ENCODE measurements at places on chromosomes 12 and 14. TPM values are rescaled to one million over a fixed set of nuclear protein-coding genes. Genes with fewer than 3 reads are reported as not detected.

- no peak for DNase-seq
Measured at GRCh38 chr14:97442363-97442762, 645.2 kb downstream of the VRK1 start.

- DNase-seq: no peak
Measured at GRCh38 chr14:75289840-75290388, 11.3 kb downstream of the FOS start.

- no peak for DNase-seq
Measured at GRCh38 chr12:39692258-39692853, 72.8 kb upstream of the ABCD2 start.

DNA sequence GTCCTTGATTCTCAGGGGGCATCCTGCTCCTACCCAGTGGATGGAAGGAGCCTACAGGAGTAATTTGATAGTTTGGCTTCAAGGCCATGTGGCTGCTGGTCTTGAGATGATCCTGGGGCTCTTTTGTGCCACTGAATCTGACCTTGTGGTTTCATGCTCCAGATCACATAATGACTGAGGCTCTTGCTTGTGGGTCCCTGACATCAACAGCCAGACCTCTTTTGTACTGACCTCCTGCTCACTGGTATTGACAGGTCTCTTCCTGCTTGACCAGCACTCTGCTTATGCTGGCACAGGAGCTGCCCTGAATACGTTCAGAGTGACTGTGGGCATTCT lies 23.2 kb upstream of the JPH4 start:
- no peak for DNase-seq

DNA sequence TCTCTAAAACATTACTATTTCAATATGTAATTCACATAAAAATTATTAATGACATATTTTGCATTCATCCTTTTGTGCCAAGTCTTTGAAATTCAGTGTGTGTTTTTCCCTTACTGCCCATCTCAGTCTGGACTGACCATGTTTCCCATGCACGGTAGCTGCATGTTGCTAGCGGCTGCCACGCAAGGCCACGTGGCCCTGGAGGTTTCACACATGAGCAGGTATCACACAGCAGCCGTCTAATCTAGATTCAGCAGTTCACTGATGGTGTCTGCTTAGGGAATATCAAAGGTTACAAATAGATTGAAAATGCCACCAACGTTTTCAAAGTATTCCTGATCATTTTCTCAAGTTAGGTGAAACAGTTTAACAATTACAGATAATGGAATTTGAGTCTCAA lies 234.8 kb upstream of the FKBP4 start:
- no peak for DNase-seq

DNA sequence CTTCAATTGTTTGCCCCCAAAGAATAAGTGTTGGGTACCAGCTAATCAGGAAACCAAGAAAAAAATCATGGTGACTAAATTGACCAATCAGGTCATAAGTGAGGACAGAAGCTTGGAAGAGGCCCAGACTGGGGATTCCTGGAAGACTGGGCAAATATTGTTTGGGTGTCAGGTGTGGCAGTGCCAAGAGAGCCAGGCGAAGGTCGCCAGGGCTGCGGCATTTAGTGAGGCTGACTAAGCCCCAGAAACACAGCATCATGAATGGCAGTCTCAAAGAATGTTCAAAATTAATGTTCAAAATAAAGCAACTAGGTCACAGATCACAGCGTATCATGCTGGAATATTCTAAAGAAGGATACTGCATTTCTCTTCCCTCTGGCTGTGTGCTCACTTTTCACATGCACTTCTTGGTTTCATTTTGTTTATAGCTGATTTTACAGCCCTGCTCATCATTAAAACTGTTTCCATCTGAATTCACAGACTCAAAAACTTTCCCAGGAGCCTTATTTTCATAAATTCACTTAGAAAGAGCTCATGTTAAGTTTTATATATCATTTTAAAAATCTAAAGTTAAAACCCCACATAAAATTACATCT lies 85.3 kb upstream of the OVCH1 start:
- DNase-seq: no peak

- no peak for DNase-seq
Measured at GRCh38 chr12:76152181-76152807, 67.8 kb upstream of the NAP1L1 start.

- no peak for DNase-seq
Measured at GRCh38 chr12:118025168-118025567, 8.7 kb downstream of the RFC5 start.

DNA sequence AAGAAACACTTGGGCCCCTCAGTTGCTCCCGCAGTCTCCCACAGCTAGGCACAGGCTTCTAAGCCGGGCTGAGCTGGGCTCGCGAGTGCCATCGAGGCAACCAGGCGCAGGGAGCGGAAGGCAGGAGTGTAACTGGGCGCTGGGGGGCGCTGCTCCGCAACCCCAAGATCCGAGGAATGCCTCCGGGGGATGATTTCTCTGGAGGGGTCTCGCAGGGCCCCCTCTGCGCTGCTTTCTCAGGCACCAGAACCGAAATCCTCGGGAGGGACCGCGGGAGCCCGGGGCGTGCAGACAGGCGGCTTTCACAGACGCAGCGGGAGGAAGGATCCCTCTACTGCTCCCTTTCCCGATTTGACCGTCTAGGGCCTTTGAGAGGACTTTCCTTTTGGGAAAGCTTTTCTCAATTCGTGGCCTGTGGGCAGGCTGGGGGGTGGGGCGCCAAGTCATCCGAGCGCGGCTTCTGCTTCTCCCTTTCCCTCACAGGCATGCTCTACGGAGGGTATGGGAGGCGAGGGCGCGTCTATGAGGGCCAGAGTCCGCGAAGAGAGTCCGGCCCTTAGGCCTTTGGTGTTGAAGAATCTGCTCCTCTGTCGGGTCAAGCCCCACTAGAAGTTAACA lies 4.3 kb upstream of the NKX2-1 start:
- no peak for DNase-seq

DNA sequence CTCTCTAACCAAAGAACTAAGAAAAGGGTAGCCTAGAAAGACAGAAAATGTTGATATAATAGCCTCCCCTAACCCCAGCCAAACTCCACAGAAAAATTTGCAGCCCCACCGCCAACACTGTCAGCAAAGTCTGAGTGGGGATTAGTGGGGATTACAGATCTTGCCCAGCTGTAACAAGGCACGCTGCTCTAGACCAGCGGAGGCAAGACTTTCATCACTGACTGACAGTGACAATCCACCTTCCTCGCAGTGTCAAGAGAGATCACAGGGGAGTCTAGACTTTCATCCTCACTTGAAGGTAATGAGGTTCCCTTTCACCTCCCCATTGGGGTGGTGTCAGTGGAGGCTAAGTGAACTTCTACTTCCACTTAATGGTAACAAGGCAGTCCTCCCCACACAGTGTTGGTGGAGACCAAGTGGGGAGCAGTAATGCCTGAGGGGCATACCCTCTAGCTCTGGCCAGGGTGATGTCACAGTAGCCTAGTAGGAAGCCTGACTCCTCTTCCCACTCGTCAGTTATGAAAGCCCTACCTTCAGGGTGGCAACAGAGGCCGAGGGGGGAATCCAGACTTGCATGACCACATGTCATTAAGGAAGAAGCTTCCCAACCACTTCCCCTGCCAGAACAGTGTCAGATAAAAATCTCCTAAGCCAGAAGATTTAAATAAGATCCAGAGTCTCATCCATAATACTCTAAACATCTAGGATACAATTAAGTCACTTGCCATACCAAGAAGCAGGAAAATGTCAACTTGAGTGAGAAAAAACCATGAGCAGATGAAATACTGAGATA lies 91.7 kb upstream of the RASSF8 start:
- DNase-seq: no peak

DNA sequence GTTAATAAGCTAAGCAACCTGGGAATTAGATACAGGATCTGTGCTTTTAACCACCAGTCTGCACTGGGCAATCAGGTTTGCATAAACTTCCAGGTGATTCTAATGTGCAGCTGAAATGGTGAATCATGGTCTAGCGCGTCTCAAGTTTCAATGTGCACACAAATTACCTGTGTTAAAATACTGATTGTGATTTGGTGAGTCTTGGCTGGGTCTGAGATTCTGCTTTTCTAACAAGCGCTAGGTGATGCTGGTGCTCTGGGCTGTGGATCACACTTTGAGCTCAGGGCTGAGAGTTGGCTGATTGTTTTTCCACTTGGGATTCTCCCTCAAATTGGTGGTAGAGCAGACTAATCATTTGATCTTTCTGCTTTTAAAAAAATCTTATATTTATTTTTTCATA lies 124.8 kb downstream of the C12orf75 start:
- DNase-seq: no peak

GRCh38 chr12:102197789-102198188 lies at the start of gene PMCH:
Gene PMCH, minus strand, starts transcription at chr12:102197833. Its CDS starts 63 bp downstream, at chr12:102197770.
- DNase-seq: no peak

- DNase-seq: no peak
Measured at GRCh38 chr12:102522768-102523167, 42.4 kb upstream of the IGF1 start.

- no peak for DNase-seq
Measured at GRCh38 chr12:57227315-57228115, 2.0 kb upstream of the SHMT2 start.

GRCh38 chr12:125528281-125528680 lies 463.0 kb downstream of the AACS start:
- DNase-seq: no peak

GRCh38 chr12:69966409-69966808 lies 141.4 kb downstream of the MYRFL start:
- no peak for DNase-seq

- peak; percentile 23 for DNase-seq
Measured at GRCh38 chr14:104682107-104682593, 7.3 kb upstream of the INF2 start.

- DNase-seq: no peak
Measured at GRCh38 chr12:56029166-56029519, 8.3 kb downstream of the IKZF4 start.

GRCh38 chr14:60963761-60964160 lies 17.1 kb downstream of the TRMT5 start:
- DNase-seq: no peak

- DNase-seq: no peak
Measured at GRCh38 chr12:102757882-102758226, 159.2 kb downstream of the PAH start.

GRCh38 chr12:954741-955140 lies 5.2 kb upstream of the RAD52 start:
- DNase-seq: no peak

DNA sequence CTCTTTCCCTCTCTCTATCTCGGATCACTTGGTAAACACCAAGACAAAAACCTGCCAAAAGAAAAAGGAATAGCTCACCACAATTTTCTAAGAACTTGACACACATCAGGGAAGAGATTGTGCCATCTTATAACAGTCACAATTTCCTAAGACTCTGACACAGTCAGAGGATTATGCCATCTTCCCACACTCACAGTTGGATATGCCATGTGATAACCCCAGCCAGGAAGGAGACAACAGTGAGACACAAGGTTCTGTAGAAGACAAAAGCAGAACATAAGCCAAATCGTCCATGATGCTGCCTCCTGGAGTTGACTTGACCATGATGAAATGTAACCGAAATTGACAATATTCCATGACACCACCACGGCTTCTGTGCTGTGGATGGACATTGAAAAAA lies 2.8 kb upstream of the CLEC9A start:
- no peak for DNase-seq

DNA sequence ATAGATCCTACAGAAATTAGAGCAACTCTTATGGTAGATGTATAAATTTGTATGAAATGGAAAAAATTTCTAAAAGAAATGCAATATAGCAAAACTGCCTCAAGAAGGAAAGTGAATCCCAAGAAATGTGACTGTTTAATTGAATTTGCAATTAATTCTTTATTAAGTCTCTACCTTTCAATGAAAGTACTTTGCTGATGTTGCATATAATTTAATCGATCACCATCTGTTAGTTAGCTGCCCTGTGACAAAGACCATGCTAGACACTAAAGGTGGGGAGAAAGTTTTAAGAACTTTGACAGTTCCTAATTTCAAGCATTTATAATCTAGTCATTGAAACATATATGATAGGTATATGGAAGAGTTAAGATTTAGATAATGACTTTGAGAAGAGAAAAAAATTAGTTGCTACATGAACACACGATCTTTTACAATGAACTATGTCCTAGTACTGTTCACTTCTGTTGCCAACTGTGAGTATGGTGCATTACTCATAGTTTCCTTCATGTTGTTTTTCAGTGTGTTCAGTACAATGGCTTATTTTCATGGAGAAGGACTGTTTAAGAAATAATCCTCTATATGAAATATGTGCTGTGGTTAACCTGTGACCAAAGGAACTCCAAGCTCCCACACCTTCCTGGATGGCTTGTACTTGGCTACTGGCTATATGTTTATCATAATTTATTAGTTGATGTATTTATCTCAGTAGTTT lies 128.4 kb downstream of the METTL25 start:
- DNase-seq: no peak

DNA sequence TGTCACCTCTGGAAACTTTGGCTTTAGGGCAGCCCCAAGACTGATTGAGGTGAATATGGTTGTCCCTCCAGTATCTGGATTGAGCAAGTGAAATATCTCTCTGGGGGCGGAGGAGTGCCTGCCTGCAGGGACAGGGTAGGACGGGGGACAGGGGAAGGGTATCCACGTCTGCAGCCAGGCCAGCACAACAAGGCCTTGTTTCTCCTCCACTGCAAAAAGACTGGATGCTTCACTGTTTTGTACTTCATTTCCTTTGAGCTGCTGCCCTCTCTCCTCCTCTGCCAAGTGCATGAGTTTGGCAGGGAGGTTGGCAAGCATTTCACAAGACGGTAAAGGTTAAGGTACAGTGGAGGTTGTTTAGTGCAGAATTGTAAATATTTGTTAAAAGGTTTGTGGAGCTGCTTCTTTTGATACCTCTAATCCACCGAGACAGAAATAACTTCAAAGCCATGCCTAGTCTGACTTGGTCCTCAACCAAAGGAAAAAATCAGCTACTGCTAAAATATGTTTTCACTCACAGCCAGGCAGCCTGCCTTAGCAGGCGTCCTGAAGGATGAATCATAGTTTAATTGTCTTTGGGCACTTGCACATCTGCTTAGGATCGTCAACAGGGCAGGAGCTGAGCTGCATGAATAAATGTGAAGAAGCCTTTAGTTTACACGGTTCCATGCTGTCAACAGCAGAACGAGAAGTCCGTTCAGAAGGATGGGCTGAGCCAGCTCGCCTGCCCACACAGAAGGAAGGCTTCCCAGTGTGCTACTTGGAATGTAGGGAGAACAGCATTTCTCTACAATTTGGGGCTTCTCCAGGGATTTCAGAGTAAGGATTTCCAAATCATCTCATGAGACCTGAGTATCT lies 269.7 kb downstream of the TTC6 start:
- no peak for DNase-seq

- DNase-seq: no peak
Measured at GRCh38 chr12:121717041-121717699, 4.6 kb downstream of the TMEM120B start.

GRCh38 chr12:64122995-64123394 lies 99.1 kb downstream of the KICS2 start:
- DNase-seq: no peak

- DNase-seq: no peak
Measured at GRCh38 chr12:80116735-80117134, 17.4 kb downstream of the OTOGL start.

- DNase-seq: peak; percentile 84
Measured at GRCh38 chr12:6752167-6752920, 597 bp downstream of the MLF2 start.

Gene GYS2
- total RNA-seq: not detected

Gene PRB2
- not detected for total RNA-seq

Gene CYP27B1
- total RNA-seq: 0.49 TPM

Gene MMP19
- 2.9 TPM for total RNA-seq

Gene KRT2
- not detected for total RNA-seq

Gene REP15
- total RNA-seq: 8.2 TPM

Gene DLST
- 213 TPM for total RNA-seq

Gene C14orf39
- not detected for total RNA-seq

Gene PLEKHG7
- total RNA-seq: not detected

Gene FLRT2
- total RNA-seq: 3.4 TPM

Gene TMTC2
- 4.4 TPM for total RNA-seq

Gene PTGER2
- 0.76 TPM for total RNA-seq
